ENCODE measurements at places on chromosomes 11 and 22. TPM values are rescaled to one million over a fixed set of nuclear protein-coding genes. Genes with fewer than 3 reads are reported as not detected.
A peak's percentile ranks its signal among the peaks of the same experiment; 100 is the strongest.

The TMEM9B gene
- 43.7 TPM for total RNA-seq

The MGAT3 gene
- 24.1 TPM for total RNA-seq

The ADM2 gene
- 0.13 TPM for total RNA-seq

The DUSP8 gene
- total RNA-seq: 36.9 TPM

The C22orf15 gene
- total RNA-seq: not detected

The TBX10 gene
- not detected for total RNA-seq

The TMEM25 gene
- total RNA-seq: 8.0 TPM

The APOBEC3F gene
- 5.7 TPM for total RNA-seq

The VPREB1 gene
- total RNA-seq: not detected

The OOSP3 gene
- total RNA-seq: not detected

The SYT8 gene
- total RNA-seq: not detected

- no peak for DNase-seq
These were observed 27.1 kb downstream of the ANO3 start for GRCh38 chr11:26359055-26359454.

DNA sequence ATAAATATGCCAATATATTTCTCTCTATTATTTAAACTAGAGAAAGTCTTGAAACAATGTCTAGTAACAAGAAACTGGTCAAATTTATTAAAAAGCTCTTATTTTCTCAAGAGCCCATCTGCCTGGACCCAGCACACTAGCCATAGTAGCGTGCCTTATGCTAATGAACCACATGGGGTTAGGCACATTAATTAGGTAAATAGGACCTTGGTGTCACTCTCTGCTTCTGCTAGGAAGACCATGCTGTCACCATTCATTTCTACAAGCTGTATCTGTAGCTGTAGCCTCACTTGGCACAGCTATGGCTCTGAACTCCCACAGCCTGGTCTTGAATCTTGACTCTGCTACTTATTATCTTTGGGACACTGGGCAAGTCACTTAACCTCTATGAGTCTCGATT, 390.5 kb downstream of the NELL1 start:
- no peak for DNase-seq

DNA sequence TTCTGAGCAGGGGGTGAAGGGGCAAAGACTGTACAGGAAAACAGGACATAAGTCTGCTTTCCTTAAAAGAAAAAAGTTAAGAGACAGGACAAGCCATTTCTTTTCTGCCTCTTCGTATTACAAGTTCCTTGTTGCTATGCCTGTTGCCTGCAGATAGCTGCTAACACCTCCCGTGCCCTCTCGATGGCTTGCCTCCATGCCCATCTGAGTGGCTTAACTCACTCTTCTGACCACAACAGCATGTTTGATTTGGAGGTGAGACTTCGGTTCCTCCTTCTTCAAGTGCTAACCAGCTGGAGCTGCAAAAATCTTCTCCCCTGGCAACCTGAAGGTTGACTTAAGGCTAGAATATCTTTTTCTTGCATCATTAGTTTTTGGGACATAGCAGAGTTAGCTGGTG, 103.1 kb downstream of the PRR5L start:
- no peak for DNase-seq

DNA sequence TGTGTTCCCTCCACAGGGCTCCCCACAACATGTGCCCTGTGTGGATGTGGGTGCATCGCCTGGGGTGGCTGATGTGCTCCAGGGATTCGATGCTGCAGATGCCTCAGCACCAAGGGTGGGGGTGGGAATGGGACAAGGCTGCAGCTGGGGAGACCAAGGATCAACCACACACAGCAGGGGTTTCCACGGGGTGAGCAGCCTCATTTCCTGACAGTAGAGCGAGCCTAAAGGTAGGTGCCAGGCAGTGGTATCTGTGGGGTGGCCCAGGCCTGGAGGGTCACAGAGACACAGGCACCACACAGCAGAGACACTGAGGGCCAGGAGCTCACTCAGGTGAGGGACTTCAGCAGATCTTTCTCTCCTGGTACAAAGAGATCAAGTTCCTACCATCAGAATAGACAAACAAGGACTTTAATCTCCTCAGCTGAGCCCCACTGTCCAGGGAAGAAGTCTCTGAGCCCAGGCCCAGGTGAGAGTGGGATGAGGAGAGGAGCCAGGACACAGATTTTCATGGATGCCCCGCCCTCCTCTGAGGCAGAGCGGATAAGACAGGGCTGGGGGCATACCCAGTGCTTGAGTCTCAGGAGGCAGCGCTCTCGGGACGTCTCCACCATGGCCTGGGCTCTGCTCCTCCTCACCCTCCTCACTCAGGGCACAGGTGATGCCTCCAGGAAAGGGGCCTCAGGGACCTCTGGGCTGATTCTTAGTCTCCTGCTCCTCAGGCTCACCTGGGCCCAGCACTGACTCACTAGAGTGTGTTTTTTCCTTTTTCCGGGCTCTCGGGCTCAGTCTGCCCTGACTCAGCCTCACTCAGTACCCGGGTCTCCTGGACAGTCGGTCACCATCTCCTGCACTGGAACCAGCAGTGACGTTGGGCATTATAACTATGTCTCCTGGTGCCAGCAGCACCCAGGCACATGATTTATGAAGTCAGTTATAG, 19.7 kb downstream of the GGTLC2 start:
- no peak for DNase-seq

DNA sequence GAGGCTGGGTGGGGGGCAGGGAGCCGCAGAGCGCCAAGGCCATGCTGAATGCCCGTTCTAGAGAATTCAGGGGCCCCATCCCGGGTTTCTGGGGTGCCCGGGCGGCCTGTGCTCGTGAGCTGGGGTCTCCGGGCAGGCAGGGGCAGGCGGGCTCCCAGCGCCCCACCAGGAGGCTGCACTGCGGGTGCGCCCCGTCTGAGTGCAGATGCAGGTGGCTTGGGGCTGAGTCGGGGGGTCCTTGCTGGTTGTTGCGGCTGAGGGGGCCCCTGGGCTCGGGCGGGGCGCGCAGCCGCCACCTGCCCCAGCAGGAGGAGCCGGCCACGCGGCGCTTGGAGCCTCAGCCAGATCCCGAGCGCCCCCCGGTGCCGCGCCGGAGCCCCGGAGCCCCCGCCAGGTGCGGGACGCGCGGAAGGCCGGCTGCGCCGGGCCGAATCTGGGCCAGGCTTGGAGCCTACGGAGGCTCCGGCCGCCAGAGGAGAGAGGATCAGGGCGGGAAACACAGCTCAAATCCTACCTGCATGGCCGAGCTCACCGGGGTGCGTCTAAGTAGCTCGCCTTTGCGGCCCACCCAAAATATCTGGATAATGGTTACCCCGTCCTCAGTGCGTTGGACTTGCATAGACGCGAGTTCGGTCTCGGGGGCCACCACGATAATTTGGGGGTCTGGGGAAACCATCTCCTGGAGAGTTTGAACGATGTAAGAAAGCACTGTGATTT, 590 bp upstream of the IGF2 start:
- no peak for DNase-seq

DNA sequence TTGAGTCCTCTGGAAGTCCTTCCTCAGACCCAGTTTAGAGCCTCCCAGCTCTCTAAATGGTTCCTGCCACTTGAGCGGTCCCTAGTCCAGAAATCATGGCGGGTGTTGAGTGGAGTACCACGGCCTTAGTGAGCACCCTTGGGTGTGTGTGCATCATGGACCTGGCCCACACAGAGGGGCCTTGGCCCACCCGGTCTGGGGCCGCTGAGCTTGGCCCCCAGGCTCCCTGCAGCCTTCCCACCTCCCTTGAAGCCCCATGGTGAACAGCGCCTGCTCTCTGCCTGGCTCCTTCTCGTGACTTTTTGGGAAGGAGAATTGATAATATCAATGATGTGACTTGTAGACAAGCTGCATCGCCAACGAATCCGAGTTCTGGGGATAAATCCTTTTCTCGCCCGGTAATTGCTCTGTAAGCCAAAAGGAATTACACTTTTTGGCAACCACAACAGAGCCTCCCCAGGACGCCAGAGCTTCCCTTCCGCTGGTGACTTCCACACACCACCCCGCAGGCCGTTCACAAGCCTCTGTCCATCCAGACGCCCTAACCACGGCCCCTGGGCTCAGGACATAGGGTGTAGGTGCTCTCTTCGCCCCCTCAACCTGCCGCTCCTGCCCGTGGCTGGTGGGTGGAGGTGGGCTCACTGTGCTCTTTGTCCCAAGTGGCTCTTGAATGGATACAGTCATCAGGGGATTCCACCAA, 93.8 kb downstream of the NECTIN1 start:
- no peak for DNase-seq

DNA sequence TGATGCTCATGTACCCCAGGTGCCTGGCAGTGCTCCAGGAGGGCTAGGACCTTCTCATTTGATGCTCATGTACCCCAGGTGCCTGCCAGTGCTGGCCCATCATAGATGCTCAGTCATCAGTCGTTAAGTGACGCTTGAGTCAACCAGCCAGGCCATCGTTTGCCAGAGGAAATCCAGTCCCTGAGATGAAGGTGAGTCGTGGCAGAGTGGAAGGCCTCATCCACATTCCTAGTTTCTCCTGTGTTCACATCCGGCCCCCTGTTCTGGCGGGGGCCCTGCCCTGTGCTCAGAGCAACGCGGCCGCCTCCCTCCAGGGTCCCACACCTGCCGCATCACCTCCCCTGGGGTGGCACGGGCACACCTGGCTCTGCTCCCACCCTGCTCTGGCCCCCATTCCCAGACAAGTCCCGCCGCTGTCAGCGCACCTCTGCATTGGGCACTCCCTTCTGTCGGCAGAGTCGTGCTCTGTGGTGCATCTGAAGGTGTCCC, 279.9 kb downstream of the BRD1 start:
- DNase-seq: peak; percentile 67

- DNase-seq: no peak
These were observed 4.2 kb downstream of the TSSC4 start for GRCh38 chr11:2404735-2405196.

- no peak for DNase-seq
These were observed 18.7 kb downstream of the POU2F3 start for GRCh38 chr11:120258661-120259060.

GRCh38 chr11:116913000-116913399, 75.6 kb upstream of the APOA1 start:
- DNase-seq: no peak

- DNase-seq: no peak
These were observed 6.5 kb downstream of the FZD4 start for GRCh38 chr11:86948733-86949132.

- DNase-seq: no peak
These were observed 29.7 kb upstream of the ST14 start for GRCh38 chr11:130129922-130130321.

DNA sequence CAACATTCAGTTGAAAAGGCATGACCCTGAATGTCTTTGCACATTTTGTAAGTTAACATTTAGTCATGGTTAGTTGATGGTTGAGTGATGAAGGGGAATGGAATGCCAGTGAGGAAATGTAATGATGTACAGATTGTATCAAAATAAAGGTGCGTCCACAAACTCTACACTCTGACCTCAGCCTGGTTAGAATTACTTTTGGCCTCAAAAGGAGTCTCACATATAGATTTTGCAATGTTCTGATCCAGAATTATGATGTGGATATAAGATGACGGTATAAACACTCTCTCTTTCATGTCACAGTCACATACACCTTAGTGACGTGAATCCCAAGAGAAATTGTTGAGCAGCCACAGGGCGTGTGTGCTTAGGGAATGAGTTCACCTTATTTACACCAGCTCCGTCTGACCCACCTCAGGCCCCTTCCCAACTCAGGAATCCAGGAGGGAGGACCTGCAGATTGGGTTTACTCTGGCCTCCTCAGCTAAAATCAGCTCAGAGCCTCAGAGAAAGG, 100.1 kb downstream of the RDX start:
- DNase-seq: no peak

- DNase-seq: no peak
These were observed 13.6 kb downstream of the NPTXR start for GRCh38 chr22:38830026-38830844.

GRCh38 chr11:2103668-2104523, 35.3 kb downstream of the IGF2 start:
- peak; percentile 53 for DNase-seq

- peak; percentile 24 for DNase-seq
These were observed 2.0 kb downstream of the P2RX3 start for GRCh38 chr11:57340039-57340615.

GRCh38 chr11:122345586-122345985, 229.6 kb upstream of the BLID start:
- DNase-seq: no peak

DNA sequence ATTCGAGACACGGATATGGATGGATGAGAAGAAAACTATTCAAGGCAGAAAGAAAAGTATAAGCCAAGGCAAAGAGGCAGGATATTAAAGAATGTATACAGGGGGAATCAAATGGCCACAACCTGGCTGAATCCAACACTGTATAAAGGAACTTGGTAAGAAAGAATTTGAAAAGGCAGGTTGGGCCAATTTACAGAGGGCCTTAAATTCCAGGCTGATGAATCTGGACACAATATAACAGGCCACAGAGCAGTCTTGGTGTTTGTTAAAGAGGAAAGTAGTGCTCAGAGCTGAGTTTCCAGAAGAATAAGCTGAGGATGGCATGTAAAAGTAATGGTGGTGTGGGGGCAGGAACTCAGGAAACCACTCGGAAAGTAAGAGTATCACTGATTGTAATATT, 72.3 kb upstream of the POU2AF2 start:
- no peak for DNase-seq
